HFFc6 (cell line): ENCODE measurements at places on chromosomes 12 and 14. TPM values are rescaled to one million over a fixed set of nuclear protein-coding genes. Genes with fewer than 3 reads are reported as not detected.

The ASCL1 gene
- not detected in 3 replicates for total RNA-seq

The FAM222A gene
- 0.46 and 0.60 TPM in 2 replicates for total RNA-seq

The NTS gene
- total RNA-seq: not detected in 3 replicates

The KRT73 gene
- total RNA-seq: not detected in 3 replicates

The C12orf54 gene
- total RNA-seq: not detected in 2 replicates

The KRT80 gene
- total RNA-seq: 2.3 and 3.2 TPM in 2 replicates

The LUM gene
- 62.0 to 92.2 TPM (median 83.8 TPM) in 3 replicates for total RNA-seq

The TPH2 gene
- 0.07 TPM in 1 of 3 replicates, not detected in the others for total RNA-seq

- H3K36me3 ChIP-seq: no peaks in the 10 kb centered on the region
- H3K27ac ChIP-seq: peak overlapping the region; percentile 89
- H3K4me1 ChIP-seq: peaks cover 49% of the 10 kb centered on the region
- peak; percentile 73 for DNase-seq
Measured at GRCh38 chr14:55446127-55446736, 5.8 kb upstream of the TBPL2 start.

DNA sequence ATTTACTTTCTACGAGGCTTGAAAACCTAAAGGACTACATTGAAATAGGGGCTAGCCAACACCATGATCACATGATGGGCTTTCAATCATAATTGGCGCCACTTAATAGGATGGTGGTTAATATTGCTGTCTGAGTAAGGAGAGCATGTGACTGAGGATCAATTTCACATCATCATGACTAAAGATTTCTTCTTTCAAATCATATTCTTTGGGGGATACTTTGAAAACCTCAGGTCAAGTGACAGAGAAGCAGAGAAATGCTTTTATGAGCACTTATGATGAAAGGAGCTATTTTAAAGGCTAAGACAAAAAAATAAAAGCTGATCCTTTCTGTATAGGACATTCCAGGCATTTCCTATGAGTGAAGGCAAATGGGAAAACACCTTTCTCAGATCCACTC, 42.9 kb upstream of the KRAS start:
- H3K27me3 ChIP-seq: peaks cover 6% of the 10 kb centered on the region
- H3K36me3 ChIP-seq: no peaks in the 10 kb centered on the region
- no peak overlapping the region for H3K4me3 ChIP-seq
- no peak overlapping the region for H3K27ac ChIP-seq

- DNase-seq: peak; percentile 52
- H3K27ac ChIP-seq: peak overlapping the region; percentile 83
- peaks cover 44% of the 10 kb centered on the region for H3K4me1 ChIP-seq
- H3K36me3 ChIP-seq: peaks cover 9% of the 10 kb centered on the region
- peak overlapping the region; percentile 27 for H3K4me3 ChIP-seq
Measured at GRCh38 chr14:51507906-51508511, 143.7 kb upstream of the FRMD6 start.

- peaks cover 4% of the 10 kb centered on the region; the same call in 1 of the 2 replicates for H3K27me3 ChIP-seq
- no peak overlapping the region for H3K4me3 ChIP-seq
- peak; percentile 20 for DNase-seq
- H3K4me1 ChIP-seq: no peaks in the 10 kb centered on the region
- H3K36me3 ChIP-seq: no peaks in the 10 kb centered on the region; the same call in 1 of the 2 replicates
Measured at GRCh38 chr14:33165144-33165925, 226.7 kb downstream of the NPAS3 start.

- peak within 1 kb of the TSS; percentile 91 for H3K27ac ChIP-seq
- no peaks in the 10 kb centered on the region; the same call in 1 of the 2 replicates for H3K27me3 ChIP-seq
- H3K4me1 ChIP-seq: peaks cover 59% of the 10 kb centered on the region
Measured at GRCh38 chr12:53499266-53500141, at the start of gene MAP3K12. Gene MAP3K12, minus strand, starts transcription at chr12:53499458. Its CDS starts 12,067 bp downstream, at chr12:53487391.

DNA sequence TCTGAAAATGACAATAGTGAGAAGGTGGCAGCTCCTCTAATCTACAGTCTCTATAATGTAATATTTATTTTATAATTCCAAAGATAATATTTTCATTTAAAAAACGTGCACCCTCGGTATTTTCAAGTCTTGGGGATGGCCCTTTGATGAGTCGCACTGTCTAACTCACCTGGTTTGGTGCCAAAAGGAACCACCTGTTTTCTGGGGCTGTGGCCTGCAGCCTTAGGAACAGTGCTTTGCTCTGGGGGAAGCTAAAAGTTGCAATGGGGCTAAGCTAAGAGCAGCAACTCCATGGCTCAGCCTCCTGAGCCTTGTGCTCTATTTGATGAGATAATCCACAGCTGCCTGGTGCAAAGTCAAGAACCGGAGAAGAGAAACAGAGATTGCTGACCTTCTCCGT, 6.4 kb upstream of the ENDOU start:
- H3K36me3 ChIP-seq: no peaks in the 10 kb centered on the region
- H3K4me3 ChIP-seq: no peak overlapping the region
- H3K27ac ChIP-seq: no peak overlapping the region

GRCh38 chr12:120439646-120440247, 1.8 kb downstream of the COX6A1 start:
- peak; percentile 26 for DNase-seq
- H3K4me1 ChIP-seq: peaks cover 32% of the 10 kb centered on the region
- H3K27me3 ChIP-seq: no peaks in the 10 kb centered on the region
- no peak overlapping the region for H3K4me3 ChIP-seq
- no peak overlapping the region for H3K27ac ChIP-seq

DNA sequence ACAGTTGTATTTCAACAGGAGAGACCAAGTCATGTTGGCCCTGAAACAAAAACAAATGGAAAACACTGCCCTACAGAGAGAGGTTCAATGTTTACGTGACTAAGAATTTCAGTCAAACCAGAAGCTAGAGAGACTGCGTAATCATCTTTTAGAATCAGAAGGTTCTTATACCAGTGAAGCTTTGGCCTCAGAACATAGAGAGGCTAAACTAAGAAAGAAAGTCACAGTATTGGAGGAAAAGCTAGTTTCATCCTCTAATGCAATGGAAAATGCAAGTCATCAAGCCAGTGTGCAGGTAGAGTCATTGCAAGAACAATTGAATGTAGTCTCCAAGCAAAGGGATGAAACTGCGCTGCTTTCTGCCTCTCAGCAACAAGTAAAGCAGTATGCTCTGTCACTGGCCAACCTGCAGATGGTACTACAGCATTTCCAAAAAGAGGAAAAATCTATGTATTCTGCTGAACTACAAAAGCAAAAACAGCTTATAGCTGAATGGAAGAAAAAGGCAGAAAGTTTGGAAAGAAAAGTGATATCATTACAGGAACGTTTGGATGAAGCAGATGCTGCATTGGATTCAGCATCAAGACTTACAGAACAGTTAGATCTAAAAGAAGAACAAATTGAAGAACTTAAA, 32.5 kb upstream of the NUAK1 start:
- peaks cover 4% of the 10 kb centered on the region; the same call in 1 of the 2 replicates for H3K36me3 ChIP-seq
- H3K27me3 ChIP-seq: peaks cover 26% of the 10 kb centered on the region
- H3K27ac ChIP-seq: no peak overlapping the region
- DNase-seq: no peak
- no peak overlapping the region for H3K4me3 ChIP-seq

DNA sequence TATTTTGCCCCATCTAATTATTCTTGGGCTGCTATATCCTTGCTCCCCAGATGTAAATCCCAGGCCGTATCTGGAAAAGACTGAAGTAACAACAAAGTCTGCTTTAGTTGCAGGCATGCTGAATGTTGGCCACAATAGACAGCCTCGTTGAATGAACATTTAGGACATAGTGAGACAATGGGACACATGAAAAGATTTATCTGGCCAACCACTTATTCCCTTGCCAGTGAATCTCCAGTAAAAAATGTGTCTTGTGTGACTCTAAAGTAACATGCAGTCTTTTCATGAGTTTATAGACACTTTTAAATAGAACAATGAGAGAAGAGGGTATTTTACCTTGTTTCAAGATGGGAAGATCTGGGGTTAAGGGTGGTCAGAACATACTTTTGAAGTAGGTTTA, 60.2 kb upstream of the STXBP6 start:
- H3K4me1 ChIP-seq: peaks cover 37% of the 10 kb centered on the region
- peak overlapping the region; percentile 98 for H3K27ac ChIP-seq
- peaks cover 6% of the 10 kb centered on the region for H3K36me3 ChIP-seq
- H3K27me3 ChIP-seq: no peaks in the 10 kb centered on the region

GRCh38 chr12:120696626-120697025, 9.7 kb downstream of the MLEC start:
- DNase-seq: no peak
- H3K27ac ChIP-seq: no peak overlapping the region
- peaks cover 18% of the 10 kb centered on the region for H3K4me1 ChIP-seq
- peaks cover 50% of the 10 kb centered on the region for H3K36me3 ChIP-seq

- DNase-seq: peak; percentile 44
- peaks cover 12% of the 10 kb centered on the region for H3K4me1 ChIP-seq
- no peak overlapping the region for H3K4me3 ChIP-seq
Measured at GRCh38 chr14:92960706-92961566, 38.0 kb downstream of the CHGA start.

DNA sequence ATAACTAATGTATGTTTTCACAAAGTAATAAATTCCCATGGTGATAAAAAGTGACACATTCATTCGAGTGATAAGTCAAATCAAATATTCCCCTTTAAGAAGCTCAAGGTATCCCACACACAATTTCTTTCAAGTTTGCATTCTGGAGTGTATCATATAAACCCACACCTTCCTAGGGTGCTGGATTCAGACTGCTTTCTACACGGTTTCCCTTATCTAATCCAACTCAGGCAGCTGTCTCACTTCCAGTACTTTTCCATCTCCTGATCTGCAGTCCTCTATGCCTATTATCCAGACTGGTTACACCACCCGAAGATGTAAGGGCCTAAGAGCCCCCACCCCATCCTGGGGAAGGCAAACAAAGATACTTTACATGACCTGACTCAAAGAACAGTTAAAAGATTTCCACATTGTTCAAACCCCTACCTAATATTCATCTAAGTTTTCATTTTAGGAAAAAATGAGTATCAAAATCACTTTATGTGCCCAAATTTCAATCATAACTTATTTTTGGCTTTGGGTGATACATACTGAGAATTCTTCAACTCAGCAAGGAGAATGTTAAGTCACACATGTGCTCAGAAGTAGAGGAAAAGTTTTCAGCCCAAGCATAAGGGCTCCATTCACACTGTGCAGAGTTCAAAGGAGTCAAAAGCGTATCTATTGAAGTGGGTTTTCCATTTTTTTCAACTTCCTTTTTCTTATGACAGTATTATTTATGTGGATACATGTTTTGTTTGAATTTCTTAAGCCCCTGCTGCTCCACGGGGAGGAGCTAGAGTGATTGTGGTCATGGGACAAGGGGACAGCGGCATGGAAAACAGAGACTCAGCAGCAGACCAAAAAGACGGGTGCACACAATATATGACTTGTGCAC, 41.8 kb downstream of the CORO1C start:
- peak overlapping the region; percentile 99 for H3K27ac ChIP-seq
- no peak for DNase-seq
- peak overlapping the region; percentile 87 for H3K4me3 ChIP-seq
- peaks cover 36% of the 10 kb centered on the region for H3K36me3 ChIP-seq

DNA sequence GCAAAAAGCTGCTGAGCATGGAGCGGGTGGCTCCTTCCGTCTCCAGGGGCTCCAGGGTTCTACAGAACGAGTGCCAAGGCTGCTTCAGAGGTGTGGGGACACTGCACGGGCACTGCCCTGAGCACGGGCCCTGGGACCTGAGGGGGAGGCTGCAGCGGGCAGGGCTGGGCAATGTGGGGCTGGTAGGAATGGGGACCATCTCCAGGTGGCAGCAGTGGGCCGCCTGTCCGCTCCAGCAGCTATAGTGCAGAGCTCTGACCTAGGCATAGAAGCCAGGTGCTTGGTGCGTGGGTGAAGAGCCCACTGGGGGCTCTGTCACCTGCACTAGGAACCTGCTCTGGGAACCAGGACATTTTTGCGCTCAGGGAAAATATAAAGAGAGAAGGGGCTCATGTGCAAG, 22.3 kb downstream of the HDAC7 start:
- DNase-seq: no peak
- peaks cover 31% of the 10 kb centered on the region for H3K4me1 ChIP-seq
- H3K36me3 ChIP-seq: peaks cover 15% of the 10 kb centered on the region
- no peak overlapping the region for H3K27ac ChIP-seq

- no peaks in the 10 kb centered on the region for H3K4me1 ChIP-seq
- H3K27ac ChIP-seq: no peak overlapping the region
- H3K4me3 ChIP-seq: no peak overlapping the region
- no peaks in the 10 kb centered on the region for H3K36me3 ChIP-seq
Measured at GRCh38 chr12:53115891-53116648, 12.8 kb downstream of the SOAT2 start.

GRCh38 chr14:61578745-61579144, 116.6 kb upstream of the HIF1A start:
- no peak overlapping the region for H3K4me3 ChIP-seq
- peaks cover 61% of the 10 kb centered on the region for H3K4me1 ChIP-seq
- no peaks in the 10 kb centered on the region for H3K36me3 ChIP-seq

DNA sequence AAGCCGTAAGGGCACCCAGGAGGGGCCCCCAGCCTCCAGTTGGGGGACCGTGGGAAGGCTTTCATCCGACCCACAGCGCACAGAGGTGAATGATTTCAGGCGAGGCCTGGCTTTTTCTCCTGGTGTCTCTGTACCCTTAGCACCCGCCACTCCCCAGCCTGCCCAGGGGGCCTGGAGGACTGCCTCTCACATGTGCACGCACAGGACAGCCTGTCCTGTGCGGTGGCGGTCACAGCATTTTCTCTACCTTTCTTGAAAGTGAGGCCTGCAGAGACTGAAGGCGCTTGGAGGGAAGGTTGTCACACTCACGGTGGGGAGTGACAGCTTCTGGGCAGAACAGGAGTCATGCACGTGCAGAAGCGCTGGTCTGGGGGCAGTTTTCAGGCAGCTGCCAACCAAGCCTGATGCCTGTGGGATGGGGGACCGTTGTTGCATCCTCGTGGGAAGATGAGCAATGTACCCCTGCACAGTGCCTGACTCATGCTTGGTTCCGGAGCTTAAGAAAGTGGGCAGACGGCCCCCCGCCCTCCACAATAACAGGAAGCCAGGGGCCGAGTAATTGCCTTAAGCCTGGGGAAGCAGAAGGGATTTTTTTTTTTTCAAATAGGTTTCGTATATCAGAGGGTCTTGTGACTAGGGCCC, 148.1 kb downstream of the TSPAN9 start:
- H3K36me3 ChIP-seq: peaks cover 13% of the 10 kb centered on the region
- peak; percentile 37 for DNase-seq
- peaks cover 2% of the 10 kb centered on the region; the same call in 1 of the 2 replicates for H3K27me3 ChIP-seq

GRCh38 chr12:132727091-132727794, 16.6 kb downstream of the PGAM5 start:
- DNase-seq: no peak
- H3K27me3 ChIP-seq: peaks cover 6% of the 10 kb centered on the region
- H3K4me1 ChIP-seq: peaks cover 21% of the 10 kb centered on the region

GRCh38 chr12:14810953-14811483, 3.0 kb downstream of the SMCO3 start:
- peak; percentile 32 for DNase-seq
- H3K4me1 ChIP-seq: no peaks in the 10 kb centered on the region
- no peak overlapping the region for H3K27ac ChIP-seq

DNA sequence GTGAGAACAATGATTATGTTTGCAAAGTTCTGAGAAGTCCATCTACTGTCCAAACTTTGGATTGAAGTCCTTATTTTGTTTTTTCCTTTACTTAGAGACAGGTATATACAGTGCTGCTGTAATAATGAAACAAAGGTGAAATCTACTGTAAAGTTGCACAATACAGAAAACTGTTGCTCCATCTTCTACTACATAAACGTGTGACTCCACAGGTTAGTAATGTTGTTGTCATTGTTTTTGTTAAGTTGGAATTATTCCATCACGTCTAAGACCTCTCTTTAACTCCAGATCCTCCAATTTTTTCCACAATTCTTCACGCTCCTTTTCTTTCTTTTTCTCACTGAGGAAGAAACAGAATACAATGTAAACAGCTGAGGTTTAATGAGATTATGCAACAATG, 57.0 kb upstream of the GPHB5 start:
- no peak overlapping the region; the same call in 1 of the 2 replicates for H3K4me3 ChIP-seq
- H3K27ac ChIP-seq: peak overlapping the region; percentile 6; the same call in 1 of the 2 replicates
- DNase-seq: no peak
- peaks cover 23% of the 10 kb centered on the region for H3K36me3 ChIP-seq
- no peaks in the 10 kb centered on the region; the same call in none of the 2 replicates for H3K27me3 ChIP-seq
- H3K4me1 ChIP-seq: peaks cover 12% of the 10 kb centered on the region
